ENCODE measurements at places on chromosomes 7 and 10.

GRCh38 chr10:36181426-36182178, 539.5 kb upstream of the FZD8 start:
- DNase-seq: no peak

- DNase-seq: no peak
Observed at GRCh38 chr10:26534384-26534783, 96.2 kb downstream of the APBB1IP start.

GRCh38 chr10:116255886-116256751, 16.9 kb downstream of the GFRA1 start:
- no peak for DNase-seq

GRCh38 chr7:13793926-13794325, 195.5 kb downstream of the ETV1 start:
- DNase-seq: no peak

DNA sequence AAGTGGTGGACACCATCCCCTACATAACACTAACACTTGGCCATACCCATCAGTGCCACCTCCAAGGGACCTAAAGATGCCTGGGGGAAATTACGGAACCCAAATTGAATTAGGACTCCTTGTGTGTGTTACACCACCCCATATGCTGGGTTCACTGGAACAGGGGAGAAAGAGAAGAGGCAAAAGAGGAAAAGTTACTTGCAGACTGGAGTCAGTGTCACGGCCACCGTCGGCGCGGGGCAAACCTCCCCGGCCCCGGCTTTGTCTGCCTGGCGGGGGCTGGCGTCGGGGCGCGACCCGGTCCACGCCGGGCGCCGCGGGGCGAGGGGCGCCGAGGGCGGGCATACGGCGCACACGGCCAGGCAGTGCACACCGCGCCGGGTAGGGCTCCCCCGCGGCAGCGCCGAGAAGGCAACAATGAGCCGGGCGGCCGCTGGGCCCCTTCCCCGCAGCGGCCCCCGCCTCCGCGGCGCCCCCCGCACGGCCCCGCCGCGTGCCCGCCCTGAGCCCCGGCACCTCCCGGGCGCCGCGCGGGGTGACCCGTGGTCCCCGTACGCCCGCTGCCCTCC, 171.1 kb downstream of the FAM107B start:
- no peak for DNase-seq

- no peak for DNase-seq
Observed at GRCh38 chr7:77409739-77410547, 6.2 kb downstream of the GSAP start.

- DNase-seq: no peak
Observed at GRCh38 chr7:143954544-143954943, at the start of gene OR2F1. OR2F1 (plus strand) TSS chr7:143954844; CDS start chr7:143959971, 5,127 bp downstream.

GRCh38 chr7:112414855-112415490, 35.3 kb upstream of the IFRD1 start:
- peak; percentile 56 for DNase-seq

- no peak for DNase-seq
Observed at GRCh38 chr7:150897502-150898474, 45.5 kb downstream of the AOC1 start.

GRCh38 chr7:94054130-94054529, 50.0 kb upstream of the BET1 start:
- DNase-seq: no peak

DNA sequence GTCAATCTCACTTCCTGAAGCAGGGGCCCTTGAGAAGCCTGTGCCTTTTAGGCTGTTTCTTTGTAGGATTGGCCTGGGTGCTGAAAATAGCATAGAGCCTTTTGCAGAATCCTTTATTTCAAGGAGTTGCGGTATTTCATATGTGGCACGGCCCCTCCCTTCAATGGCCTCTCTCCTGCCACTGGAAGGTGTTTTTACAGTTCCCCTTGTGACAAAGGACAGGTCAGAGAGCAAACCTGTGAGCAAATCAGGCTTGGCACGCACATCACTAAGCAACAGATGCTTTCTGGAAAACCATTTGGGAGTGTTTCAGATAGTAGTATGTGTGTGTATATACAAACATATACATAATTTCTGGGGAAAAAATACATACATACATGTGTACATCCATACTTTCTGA, 388.6 kb upstream of the C7orf33 start:
- no peak for DNase-seq

DNA sequence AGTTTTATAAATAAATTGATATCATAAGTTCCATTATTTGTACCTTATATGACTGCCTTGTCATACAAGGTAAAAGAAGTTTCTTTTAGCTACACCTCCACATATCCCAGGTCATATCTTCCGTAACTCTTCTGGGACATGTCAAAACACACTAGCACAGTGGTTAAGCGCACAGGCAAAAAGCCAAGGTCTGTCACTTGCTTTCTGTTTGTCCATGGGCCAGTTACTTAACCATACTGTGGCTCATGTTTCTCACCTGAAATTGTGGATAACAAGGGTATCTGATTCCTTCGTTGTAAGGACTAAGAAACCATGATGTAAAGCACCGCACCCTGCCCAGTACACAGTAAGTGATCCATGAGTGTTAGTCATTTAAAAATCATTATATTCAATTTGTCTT, 56.2 kb downstream of the SEMA3D start:
- DNase-seq: peak; percentile 2

DNA sequence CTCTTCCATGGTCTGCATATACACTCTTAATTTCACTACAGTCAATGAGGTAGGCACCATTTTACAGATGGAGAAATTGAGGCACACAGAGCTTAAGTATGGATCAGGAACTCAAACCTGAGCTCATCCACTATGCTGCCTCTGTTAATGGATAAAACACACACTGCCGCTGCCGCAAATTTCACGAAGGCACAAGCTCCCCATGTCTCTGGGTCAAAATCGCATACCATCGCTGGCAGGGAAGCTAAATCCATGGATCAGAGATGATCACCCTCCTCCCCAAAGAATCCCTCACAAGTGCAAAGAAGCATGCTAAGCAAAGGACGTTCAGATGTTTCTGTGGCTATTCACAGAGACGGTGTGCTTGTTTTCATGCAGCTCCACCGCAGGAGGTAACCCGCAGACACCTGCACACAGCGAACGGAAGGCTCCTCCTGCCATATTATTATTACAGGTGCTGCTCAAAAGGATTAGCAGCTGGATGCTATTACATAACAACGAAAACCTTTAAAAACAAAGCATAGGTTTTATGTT, 109.3 kb downstream of the UBE2H start:
- no peak for DNase-seq

DNA sequence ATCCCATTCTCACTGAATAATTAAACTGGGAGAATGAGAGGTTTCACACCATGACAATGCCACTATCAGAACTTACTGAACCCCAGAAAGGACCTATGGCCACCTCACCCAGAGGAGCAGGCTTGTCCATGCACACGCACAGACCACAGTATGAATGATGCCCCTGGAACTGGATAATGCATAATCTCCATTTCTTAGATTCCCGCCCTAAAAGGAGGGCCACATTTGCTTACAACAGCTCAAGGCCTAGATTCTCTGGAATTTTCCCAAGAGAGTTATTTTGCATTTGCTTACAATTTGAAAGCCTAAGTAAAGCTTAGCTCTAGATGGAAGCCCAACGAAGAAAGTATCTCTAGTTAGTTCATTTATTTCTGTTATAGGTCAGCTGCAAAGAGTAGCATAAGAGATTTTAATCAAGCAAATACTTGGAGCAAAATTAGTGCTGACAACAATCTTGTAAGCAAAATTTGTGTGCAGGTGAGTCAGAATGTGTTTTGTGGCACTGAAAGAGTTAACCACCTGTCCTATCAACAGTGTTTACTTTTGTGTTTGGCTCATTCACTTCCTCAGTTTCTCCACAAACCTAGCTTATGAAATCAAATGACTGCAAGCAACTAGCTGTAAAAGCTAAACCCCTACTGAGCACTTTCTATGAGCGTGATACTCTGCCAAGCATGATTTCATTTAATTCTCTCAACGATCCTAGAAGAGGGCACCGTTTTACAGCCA, 32.1 kb downstream of the ELMO1 start:
- DNase-seq: no peak

DNA sequence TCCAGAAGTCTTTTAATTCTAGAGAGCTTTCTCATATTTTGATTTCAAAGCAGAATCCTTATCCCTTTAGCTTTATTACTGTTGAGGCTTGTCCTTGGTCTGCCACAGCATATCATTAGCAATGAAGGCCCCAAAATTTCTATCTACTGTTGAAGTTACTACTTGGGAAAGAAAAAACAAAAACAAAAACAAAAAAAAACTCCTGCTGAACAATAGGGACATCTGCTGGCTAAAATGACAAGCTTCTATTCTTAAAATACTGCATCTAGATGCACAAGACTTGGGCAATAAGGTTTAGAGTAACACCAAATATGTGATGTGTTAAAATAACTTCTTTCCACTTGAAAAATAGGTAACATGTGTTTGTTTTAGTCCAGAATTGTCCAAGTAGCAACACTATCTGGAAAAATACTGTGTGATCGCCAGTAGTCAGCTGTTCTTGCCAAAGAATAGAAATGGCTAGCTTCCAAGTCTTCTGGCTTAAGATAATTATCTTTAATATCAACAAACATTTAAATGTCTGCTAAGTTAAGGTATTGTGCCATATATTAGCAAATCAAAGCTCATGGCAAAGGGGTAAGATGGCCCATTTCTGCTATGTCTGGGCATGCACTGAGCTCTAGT, 3.8 kb upstream of the DMTF1 start:
- DNase-seq: peak; percentile 18

- peak; percentile 44 for DNase-seq
Observed at GRCh38 chr7:81956520-81956919, 186.7 kb upstream of the HGF start.

- DNase-seq: no peak
Observed at GRCh38 chr7:28732071-28732869, 225.9 kb downstream of the TRIL start.

GRCh38 chr7:45643630-45644029, 69.5 kb downstream of the ADCY1 start:
- no peak for DNase-seq

GRCh38 chr7:14236834-14237233, 247.4 kb upstream of the ETV1 start:
- no peak for DNase-seq

DNA sequence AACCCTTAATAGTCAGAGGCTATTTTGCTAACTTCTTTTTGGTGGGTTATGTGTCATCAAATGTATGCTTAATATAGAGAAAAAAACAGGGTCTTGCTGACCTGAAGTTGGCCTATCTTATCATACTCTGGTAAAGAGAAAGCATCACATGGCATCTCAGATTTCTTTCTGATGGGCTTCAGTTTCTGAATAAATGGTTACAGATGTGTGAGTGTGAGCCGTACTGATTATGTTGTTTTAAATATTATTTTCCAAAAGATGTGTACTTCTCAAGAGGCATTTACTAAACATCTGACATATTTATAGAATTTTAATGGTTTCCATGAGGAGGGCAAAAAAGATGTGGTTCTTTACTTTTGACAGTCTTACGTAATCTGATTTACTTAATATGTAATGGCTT, 28.4 kb downstream of the BBS9 start:
- no peak for DNase-seq

GRCh38 chr7:131327049-131327625, 539 bp upstream of the MKLN1 start:
- peak; percentile 40 for DNase-seq

- DNase-seq: no peak
Observed at GRCh38 chr10:72062832-72063702, 25.3 kb downstream of the SPOCK2 start.

DNA sequence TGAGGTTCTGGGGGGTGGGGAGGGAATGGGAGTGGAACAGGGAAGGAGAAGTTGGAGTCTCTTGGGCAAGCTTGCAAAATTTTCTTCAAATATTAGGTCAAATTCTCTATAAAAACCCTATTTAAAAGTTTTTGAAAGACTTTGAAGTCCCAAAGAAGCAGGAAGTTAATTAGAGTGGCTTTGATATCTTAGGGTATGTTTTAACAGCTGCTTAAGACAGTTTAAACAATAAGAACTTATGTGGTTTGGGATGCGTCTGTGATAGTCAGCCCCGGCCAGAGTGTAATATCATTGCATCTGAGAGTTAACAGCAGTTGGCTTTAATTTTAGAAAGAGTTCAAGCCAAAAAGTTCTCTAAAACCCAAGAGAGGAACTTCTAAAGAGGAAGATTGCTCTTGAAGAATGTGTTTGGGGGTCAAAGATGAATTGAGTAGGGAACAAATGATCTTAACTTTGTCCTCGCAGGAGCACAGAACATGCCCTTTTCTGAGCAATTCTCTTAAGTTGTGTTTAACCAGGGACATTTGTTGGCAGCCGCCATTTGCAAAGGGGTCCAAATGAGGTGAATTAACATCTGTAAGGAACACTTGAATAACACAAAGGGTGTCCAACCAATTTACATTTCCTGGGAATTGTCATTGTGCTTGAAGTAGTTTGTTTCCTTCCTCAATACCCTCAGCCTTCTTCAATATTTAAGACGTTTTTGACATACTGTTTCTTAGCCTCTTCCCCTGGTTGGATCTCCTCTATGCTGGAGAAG, 182.4 kb downstream of the PTEN start:
- DNase-seq: no peak

DNA sequence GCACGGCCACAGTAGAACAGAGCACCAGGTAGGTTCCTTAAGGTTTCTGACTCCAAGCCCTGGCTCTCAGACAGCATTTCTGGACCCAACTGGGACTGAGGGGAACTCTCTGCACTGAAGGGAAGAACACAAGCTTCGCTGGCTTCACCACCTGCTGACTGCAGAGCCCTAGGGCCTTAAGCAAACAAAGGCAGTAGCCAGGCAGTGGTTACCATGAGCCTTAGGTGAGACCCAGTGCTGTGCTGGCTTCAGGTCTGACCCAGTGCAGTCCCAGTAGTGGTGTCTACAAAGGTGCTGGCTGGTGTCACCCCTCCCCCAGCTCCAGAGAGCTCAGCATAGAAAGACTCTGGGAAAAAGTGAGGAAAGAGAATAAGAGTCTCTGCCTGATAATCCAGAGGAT, 59.5 kb downstream of the SIRT1 start:
- DNase-seq: no peak

DNA sequence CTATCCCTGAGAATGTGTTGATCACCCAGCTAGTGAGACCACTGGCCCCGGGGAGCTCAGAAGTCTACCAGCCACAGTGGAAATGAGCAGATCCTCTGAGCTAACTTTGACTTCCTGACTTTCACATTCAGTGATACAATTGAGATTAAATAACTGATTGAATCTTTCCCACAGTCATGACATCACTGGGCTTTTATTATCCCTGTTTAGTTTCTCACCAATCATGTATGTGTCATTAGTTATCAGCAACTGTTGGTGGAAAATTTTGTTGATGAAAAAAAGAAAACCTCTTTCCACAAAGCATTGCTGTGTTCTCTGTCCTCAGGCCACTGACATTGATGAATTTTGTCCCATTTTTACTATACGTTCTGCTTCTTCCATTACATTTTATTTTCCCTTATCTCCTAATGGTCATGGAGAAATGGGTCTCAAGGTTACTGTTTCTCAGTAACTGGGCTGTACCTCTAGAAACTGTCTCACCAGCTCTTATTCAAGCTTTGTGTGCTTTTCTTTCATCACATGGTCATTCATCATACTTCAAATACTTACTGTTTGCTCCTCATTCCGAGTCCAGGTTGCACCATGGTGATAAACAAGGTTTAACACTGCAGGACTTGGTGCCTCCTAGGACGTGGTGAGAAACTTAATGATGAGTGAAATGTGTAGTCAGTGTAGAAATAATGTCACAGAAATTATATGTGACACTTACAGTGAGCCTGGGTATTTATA, 304.7 kb downstream of the CDK14 start:
- peak; percentile 40 for DNase-seq
